ENCODE measurements at places on chromosomes 12 and 14.

GRCh38 chr12:116783525-116784237 is 45.6 kb downstream of the RNFT2 start:
- DNase-seq, result no peak

- DNase-seq, result no peak
Observed at GRCh38 chr12:17110316-17110715, 504.4 kb upstream of the LMO3 start.

DNA sequence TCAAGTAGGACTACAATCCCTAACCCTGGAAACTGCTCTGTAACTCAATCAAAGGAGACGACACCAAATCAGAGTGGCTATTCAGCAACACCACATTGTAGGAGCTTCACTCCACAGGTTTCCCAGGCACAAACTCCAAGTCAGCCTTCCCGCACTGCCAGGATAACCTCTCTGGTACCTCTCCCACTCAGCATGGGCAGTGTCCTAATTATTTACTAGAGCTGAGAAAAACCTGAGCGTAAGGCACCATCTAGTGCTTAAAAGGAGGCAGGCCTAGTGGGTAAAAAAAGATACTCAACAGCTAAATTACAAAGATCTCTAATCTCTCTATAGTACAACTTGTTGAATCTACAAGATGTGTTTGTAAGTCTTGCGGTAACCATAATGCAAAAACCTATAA is 36.1 kb downstream of the PARP11 start:
- DNase-seq, result no peak

DNA sequence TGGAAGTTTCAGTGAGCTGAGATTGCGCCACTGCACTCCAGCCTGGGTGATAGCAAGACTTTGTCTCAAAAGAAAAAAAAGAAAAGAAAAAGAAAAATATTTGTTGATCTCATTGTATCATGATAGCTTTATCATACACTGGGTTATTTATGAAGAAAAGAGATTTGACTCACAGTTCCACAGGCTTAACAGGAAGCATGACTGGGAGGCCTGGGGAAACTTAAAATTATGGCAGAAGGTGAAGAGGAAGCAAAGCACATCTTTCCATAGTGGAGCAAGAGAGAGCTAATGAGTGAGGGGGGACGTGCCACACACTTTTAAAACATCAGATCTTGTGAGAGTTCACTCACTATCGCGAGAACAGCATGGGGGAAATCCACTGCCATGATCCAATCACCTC is 72.7 kb upstream of the FUT8 start:
- DNase-seq, result no peak

- no peak for DNase-seq
Observed at GRCh38 chr12:63353559-63353958, 202.6 kb upstream of the AVPR1A start.

DNA sequence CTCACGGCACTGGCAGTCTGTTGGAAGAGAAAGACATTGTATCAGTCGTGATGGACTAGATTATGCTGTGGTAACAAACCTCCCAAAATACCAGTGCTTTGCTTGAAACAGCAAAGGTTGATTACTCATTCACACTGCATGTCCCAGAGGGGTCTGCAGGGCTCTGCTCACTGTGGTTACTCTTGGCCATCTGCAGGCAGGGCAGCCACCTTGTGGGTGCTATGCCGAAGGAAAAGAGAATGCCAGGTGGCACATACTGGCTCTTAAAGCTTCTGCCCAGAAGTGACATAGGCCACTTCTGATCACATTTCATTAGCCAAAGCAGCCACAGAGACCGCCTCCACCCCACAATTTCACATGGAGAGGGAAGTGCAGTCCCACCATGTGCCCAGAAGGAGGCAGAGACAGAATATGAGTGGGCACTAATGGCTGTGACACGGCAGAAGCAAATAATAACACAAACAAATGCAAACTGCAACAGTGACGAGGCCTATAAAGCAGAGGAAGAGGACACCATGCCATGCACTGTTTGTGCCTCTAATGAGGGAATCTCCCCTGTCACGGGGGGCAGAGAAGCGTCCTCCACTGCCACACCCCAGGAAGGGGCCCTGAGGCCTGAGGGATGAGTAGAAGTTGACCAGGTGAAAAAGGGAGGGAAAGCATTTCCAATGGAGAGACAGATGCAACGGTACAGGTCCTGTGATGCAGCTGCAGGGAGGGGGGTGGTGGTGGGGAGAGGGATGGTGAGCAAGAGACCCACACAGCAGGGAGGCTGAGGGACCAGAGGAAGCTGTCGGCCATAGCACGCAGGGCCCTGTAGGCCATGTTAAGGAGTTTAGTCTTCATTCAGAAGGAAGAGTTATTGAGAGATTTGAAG is 51.7 kb upstream of the KICS2 start:
- DNase-seq, result no peak

- DNase-seq, result no peak
Observed at GRCh38 chr12:92987362-92987761, 58.3 kb upstream of the EEA1 start.

DNA sequence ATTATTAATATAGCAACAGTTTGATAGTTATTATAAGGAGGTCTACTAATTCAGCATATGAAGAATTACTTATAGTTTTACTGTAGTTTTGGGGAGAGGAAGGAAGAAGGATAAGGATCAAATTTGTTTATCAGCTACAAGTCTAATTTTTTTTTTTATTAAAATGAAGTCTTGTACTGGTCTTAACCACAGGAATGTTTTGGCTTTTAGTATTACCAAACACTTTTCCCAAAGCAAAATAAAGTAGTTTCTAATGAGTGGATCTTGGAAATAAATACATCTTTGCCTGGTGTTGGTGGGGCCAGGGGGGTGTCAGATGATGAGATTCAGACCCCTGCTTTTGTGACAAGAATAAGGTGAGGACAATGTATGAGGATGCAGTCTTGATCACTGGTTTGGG is 57.2 kb upstream of the ZDHHC17 start:
- no peak for DNase-seq

- no peak for DNase-seq
Observed at GRCh38 chr12:93315907-93316622, 61.7 kb upstream of the NUDT4 start.

GRCh38 chr12:76030341-76031080 is 1.1 kb downstream of the PHLDA1 start:
- peak; percentile 27 for DNase-seq

GRCh38 chr12:123532019-123532418 is 1.5 kb downstream of the RILPL1 start:
- no peak for DNase-seq

GRCh38 chr12:103680591-103681141 is 93.6 kb downstream of the STAB2 start:
- no peak for DNase-seq

GRCh38 chr14:87628129-87628528 is 364.9 kb downstream of the GALC start:
- DNase-seq, result no peak

DNA sequence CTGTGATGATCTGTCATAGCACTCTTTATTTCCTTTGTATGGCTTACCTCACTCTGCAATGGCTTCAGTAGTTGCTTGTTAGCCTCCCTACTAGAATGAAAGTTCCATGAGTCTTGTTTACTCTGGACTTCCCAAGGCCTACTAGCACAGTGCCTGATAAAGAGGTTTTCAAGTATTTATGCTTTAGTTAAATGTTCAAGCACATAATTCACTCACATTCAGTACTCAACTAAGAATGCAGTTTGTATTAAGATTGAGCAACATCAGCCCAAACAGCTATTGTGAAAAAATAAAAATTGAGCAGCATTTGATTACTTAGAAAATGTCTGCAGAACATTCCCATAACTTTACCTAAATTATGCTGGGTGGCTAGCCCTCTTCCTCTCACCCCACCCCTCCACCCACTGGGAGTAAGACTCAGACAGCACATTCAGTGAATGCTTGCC is 158.9 kb upstream of the AMIGO2 start:
- DNase-seq, result no peak

DNA sequence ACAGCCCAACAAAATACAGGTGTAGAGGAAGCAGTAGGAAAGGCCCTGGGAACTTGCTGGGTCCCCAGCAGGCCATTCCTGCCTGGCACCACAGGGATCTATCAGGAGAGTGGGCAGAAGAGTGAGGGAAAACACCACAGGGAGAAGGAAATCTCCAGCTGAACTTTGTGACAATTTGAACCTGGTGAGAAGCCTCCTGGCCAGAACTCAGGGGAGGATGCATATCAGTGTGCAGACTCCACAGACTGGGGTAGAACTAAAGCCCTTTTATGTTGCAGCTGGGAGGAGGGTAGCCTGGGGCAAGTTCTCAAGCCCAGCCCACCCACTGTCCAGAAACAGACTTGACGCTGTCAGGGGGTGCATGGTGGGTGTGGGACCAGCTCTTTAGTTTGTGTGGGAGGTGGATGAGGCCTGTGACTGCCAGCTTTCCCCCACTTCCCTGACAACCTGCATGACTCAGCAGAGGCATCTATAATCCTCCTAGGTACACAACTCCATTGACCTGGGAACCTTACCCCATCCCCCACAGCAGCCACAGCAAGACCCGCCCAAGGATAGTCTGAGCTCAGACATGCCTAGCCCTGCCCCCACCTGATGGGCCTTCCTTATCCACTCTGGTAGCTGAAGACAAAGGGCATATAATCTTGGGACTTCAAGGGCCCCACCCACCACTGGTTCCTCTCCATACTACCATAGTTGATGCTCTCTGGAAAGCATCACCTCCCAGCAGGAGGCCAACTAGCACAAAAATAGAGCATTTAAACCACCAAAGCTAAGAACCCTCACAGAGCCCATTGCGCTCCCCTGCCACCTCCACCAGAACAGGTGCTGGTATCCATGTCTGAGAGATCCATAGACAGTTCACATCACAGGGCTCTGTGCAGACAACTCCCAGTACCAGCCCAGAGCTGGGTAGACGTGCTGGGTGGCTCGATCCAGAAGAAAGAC is 28.9 kb downstream of the PNN start:
- no peak for DNase-seq

DNA sequence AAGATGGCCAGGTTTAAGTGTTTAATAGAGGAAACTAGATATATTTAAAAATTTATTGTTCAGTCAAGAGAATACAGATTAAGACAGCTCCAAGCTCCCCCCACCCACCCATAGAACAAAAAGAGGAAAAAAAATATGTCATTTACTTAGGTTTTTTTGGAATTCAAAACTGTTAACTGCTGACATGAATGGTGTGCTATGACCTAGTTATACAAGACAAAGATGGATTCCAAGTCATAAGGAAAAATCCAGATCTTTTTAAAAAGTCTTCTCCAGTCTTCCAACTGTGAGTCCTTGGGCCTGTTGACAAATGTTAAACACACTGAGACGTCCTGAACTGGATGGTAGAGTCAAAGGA is 1.3 kb upstream of the SETD1B start:
- no peak for DNase-seq

- DNase-seq, result no peak
Observed at GRCh38 chr14:26444822-26445221, 153.0 kb downstream of the NOVA1 start.

DNA sequence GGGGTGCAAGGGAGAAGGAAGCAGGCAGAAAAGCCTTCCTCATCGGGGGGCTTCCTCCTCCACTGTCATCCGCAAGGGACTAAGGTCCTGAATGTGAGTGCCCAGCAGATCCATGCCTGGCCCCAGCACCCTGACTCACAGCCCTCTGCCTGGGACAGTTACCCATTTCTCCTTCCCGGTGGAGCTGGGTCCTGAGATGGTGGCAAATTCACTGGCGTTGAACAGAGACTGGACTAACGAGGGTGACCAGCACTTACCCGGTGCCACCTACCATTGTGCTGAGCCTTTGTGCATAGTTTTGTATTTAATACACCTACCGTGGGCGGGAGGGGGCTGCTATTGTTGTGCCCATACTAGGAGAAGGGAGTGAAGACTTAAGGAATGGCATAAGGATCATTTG is 30.9 kb upstream of the PLEKHG6 start:
- DNase-seq, result no peak

- DNase-seq, result no peak
Observed at GRCh38 chr12:42892702-42893551, 303.4 kb upstream of the PRICKLE1 start.

GRCh38 chr14:25887251-25887878 is 710.5 kb downstream of the NOVA1 start:
- DNase-seq, result no peak

All from stimulated activated CD8-positive, alpha-beta memory T cell treated with anti-CD3 and anti-CD28 coated beads, Interleukin-4, amount 100 ng/mL, for 1 hour (primary cell).